ENCODE measurements at places on chromosomes 6 and 20. TPM values are rescaled to one million over a fixed set of nuclear protein-coding genes. Genes with fewer than 3 reads are reported as not detected.

- peak; percentile 28 for DNase-seq
These were observed 39.7 kb downstream of the TMEM181 start for GRCh38 chr6:158599635-158600034.

- no peak for DNase-seq
These were observed 155.1 kb downstream of the SLC16A10 start for GRCh38 chr6:111242452-111242851.

DNA sequence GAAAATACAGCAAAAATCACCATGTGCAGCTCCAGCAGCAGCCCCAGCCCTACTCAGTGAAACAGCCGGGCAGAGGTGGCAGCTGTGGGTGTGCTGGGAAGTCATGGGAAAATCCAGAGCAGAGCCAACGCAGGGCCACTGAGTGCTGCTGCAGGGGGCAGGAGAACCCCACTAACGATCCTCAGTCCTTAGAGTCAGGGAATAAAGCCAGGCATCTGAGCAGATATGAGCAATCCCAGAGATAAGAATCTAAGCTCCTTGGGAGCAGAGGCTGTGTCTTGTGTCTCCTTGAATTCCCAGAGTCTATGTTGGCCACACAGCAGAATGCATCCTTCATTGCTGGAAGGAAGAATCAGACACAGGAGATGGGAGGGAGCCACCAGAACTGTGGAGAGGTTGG, 493.1 kb upstream of the MAP3K7 start:
- DNase-seq = peak; percentile 28

DNA sequence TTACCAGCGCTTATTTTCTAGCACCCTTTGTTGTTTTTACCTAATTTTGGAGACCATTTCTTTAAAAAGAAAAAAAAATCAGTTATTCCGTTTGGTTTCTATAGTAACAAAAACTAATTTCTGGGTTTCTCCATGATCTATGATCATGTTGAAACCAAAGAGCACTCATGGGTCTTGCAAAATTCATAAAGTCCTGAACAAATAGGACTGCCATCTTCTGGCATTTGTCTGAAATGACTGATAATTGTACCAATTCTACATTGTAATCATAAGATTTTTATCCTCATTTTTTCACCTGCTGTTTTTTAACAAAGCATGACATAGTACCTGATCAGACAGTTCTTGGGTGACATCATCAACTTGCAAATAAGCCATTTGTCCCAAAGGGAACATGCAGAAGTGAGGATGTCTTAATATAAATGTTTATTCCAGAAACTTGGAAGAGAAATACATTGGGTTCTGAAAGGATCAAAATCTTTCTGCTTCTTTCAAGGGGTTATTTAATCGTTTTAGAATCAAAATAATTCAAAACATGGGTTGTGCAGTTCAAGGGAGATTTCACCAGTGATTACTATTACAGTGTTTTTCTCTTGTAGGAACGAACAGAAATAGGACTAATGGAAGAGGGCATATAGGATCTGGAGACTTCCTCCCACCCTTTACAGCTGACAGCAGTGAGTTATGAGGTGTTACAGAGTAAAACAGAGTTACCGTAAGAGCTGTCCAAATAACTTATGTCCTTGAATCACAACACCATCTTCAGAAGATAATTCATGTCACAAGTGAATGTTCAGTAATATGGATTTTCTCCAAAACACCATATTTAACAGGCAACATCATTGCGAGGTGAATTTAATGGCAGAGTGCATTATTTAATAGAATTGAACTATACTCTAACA, 87.1 kb upstream of the GJE1 start:
- no peak for DNase-seq

DNA sequence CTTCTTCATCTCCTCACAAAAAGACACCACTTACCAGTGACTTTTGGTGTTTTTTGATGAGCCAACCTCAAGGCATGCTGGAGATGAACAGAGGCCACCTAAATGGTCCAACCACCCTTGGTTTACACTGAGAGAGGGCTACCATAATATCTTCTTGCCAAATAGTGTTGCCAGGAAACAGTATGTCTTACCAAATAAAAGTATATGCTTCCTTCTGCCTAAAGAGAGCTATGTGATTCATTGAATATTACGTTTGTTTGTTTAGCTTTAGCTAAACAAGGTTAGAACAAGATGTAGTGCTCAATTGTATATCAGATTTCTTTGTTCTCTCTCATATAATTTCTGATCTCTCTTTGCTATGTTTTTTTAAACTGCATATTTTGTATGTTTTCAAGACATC, 40.6 kb upstream of the BMP6 start:
- no peak for DNase-seq

DNA sequence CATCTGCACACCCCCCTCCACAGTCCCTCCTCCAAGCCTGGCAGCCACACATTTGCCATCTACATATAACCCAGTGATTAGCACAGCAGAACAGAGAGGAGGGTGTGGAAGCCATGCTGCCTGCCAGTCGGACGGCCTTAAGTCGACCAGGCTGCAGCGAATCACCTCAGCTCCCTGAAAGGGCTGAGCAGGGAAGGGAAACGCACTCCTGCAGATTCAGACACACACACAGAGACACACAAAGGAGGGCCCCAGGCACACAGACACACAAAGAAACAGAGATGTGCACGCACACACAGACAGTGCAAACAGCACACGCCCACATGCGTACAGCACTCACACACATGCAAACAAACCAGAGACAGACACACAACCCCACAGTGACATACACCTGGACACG, 11.2 kb upstream of the SIRPA start:
- no peak for DNase-seq

GRCh38 chr20:13396022-13396421, 174.9 kb downstream of the ISM1 start:
- no peak for DNase-seq

The AVP gene
- not detected for total RNA-seq

The FAXC gene
- total RNA-seq = 10.5 TPM

The RUNX2 gene
- total RNA-seq = 1.7 TPM

Measured in GM23338 (cell line).